ENCODE measurements at places on chromosomes 1 and 21. TPM values are rescaled to one million over a fixed set of nuclear protein-coding genes. Genes with fewer than 3 reads are reported as not detected.

The MARK1 gene
- 17.3 TPM for total RNA-seq

The ATP6V1G3 gene
- total RNA-seq, result not detected

The SLC9C2 gene
- not detected for total RNA-seq

The RGS16 gene
- total RNA-seq, result 0.75 TPM
